ENCODE measurements at places on chromosomes 6 and 20.

- peak; percentile 95 for DNase-seq
Observed at GRCh38 chr20:3235666-3236324, 3.2 kb downstream of the SLC4A11 start.

DNA sequence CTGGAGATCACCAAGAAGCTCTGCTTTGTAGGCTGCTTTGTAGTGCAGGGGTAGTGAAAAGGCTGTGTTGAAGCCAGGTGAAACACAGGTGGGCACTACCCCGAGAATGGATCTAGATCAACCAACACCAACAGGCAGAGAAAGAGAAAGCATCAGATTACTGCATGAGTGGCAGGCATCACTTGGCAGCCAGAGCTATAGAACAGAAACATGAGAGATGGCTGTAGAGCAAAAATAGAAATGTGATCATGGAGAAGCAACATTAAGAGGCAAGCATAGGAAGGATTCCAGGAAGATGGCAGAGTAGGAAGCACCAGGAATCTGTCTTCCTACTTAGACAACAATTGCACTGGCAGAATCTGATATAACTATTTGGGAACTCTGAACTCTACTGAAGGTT lies 311.1 kb upstream of the TCF21 start:
- no peak for DNase-seq

DNA sequence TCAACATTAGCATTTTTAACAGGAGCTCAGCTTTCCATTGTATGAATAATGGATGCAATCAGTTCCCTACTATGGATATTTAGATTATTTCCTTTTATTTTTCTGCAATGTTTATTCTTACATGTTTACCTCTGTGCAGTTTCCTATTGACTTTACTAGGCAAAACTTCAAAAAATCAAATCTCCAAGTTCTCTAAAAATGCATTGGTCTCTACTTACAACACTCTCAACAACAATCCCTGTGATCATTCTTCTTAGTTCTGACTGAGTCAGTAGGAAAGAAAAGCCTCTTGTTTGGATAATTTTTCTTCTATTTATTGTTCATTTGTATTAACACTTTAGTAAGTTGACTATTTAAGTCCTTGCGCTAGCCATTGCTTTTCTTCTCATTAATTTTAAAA lies 126.1 kb downstream of the KIF13A start:
- no peak for DNase-seq

GRCh38 chr6:137951064-137951597 lies 84.1 kb downstream of the TNFAIP3 start:
- no peak for DNase-seq
